Fibroblast of lung (primary cell): ENCODE measurements at places on chromosomes 7 and 10. TPM values are rescaled to one million over a fixed set of nuclear protein-coding genes. Genes with fewer than 3 reads are reported as not detected.

Gene SDK1
- 3.6 and 8.6 TPM in 2 replicates for total RNA-seq

Gene SLC18A3
- total RNA-seq, result not detected in 2 replicates

Gene NT5C3A
- total RNA-seq, result 19.3 and 25.3 TPM in 2 replicates

Gene ZNF438
- 3.9 and 6.6 TPM in 2 replicates for total RNA-seq

Gene LRRD1
- total RNA-seq, result under 0.01 and 0.17 TPM in 2 replicates

Gene CYP26A1
- total RNA-seq, result under 0.01 TPM in 1 of 2 replicates, not detected in the other

Gene PVRIG
- total RNA-seq, result not detected in 2 replicates

Gene JAKMIP3
- total RNA-seq, result under 0.01 and 0.17 TPM in 2 replicates

Gene ANKRD2
- 1.8 TPM in 2 replicates for total RNA-seq

Gene FOXP2
- 4.9 and 8.4 TPM in 2 replicates for total RNA-seq

Gene PMS2
- total RNA-seq, result 28.0 and 28.1 TPM in 2 replicates

Gene TAS2R3
- 1.3 and 2.8 TPM in 2 replicates for total RNA-seq

Gene HOXA6
- 3.6 and 4.4 TPM in 2 replicates for total RNA-seq

Gene SVIL
- 60.9 and 94.3 TPM in 2 replicates for total RNA-seq

Gene CTAGE15
- total RNA-seq, result 0.17 and 0.26 TPM in 2 replicates

Gene GNG11
- total RNA-seq, result 9.0 and 27.2 TPM in 2 replicates

Gene INHBA
- total RNA-seq, result 4.1 and 15.0 TPM in 2 replicates

Gene CELF2
- 18.5 and 25.1 TPM in 2 replicates for total RNA-seq

Gene COL13A1
- total RNA-seq, result 6.4 and 7.4 TPM in 2 replicates

Gene FZD8
- 0.66 and 0.77 TPM in 2 replicates for total RNA-seq

Gene CFAP43
- under 0.01 and 0.26 TPM in 2 replicates for total RNA-seq

Gene FAM237B
- total RNA-seq, result under 0.01 TPM in 1 of 2 replicates, not detected in the other
